ENCODE measurements at places on chromosomes 5 and 9. TPM values are rescaled to one million over a fixed set of nuclear protein-coding genes. Genes with fewer than 3 reads are reported as not detected.

The ECM2 gene
- total RNA-seq, result not detected

The SH3PXD2B gene
- 0.21 TPM for total RNA-seq

The CHSY3 gene
- not detected for total RNA-seq

The EGFLAM gene
- not detected for total RNA-seq

The MYORG gene
- total RNA-seq, result 0.65 TPM

DNA sequence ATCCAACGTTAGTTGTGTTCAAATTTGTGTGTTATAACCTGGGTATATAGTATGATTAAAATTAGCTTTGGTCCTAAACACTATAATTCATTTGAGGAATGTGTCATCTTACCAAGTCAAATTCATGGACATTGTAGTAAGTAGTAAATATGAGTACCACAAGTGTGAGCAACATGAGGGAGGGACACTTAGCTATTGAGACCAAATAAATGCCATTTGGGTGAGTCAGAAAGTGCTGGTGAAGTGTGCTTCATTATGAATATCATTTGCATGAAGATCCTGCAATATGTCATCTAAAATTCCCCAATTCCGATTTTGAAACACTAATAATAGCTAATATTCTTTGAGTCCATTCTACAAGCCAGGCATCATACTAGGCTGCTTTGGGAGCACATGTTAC lies 336.7 kb upstream of the KIF2A start:
- no peaks in the 10 kb centered on the region for H3K4me1 ChIP-seq
- H3K4me3 ChIP-seq, result no peak overlapping the region
- peaks cover 12% of the 10 kb centered on the region for H3K27me3 ChIP-seq
- H3K36me3 ChIP-seq, result no peaks in the 10 kb centered on the region
- no peak overlapping the region for H3K27ac ChIP-seq
- no peak for DNase-seq

DNA sequence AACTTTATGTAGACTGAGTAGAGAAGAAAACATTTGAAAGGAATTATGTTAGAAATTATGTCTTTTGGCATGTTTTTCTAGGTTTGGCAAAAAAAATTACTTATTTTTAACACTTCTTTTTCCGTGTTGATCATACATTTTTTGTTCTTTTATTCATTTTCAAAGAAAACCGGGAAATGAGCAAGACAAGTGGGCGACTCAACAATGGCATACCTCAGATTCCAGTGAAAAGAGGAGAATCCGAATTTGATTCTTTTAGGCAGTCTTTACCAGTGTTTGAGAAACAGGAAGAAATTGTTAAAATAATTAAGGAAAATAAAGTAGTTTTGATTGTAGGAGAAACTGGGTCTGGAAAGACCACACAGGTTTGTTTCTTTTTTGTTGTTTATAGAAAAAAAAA lies 12.9 kb downstream of the YTHDC2 start:
- peaks cover 17% of the 10 kb centered on the region for H3K4me1 ChIP-seq
- H3K27me3 ChIP-seq, result no peaks in the 10 kb centered on the region
- DNase-seq, result no peak
- no peak overlapping the region for H3K4me3 ChIP-seq
- H3K27ac ChIP-seq, result no peak overlapping the region
- H3K36me3 ChIP-seq, result peaks cover 2% of the 10 kb centered on the region

DNA sequence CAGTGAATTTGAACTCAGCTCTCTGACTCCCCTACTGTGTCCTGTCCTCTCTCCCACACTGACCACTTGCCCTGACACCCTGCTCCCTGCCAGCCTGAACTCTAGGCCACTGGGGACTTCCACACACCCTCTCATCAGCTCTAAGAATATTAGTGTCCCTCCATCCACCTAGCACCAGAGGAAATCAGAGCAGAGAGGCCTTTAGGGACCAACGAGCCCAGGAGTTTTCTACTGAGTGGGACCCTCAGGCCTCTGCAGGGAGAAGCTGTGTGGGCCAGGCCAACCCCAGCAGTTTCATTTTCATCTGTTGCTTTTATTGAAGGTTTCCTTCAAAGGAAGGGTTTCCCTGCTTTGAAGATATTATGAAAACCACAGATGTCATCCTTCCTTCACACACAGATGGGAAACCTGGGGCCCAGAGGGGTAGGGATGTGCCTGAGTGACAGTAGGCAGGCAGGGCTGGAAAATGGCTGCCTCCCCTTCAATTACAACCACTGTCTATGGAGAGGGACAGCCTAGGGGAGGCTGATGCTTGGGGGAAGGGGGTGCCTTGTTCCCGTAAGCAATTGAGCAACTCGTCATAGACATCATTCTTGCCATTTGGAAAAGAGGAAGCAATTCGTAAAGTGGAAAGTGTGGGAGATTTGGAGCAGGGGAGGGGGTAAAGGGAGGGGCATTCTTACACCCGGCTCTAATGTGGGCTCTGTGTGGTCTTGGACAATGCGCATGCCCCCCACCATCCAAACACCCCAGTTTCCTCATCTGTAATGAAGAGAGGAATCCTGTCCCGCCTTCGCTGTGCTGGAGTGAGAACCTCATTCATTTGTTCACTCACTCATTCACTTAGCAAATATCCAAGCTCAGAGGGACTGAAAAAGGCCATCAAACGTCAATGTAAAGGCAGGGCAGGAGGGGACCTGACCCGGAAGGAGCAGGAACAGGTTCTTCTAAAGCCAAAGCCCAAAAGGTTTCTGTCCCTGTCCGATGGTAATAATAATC lies 3.9 kb downstream of the GLIPR2 start:
- peak overlapping the region; percentile 99 for H3K4me3 ChIP-seq
- H3K4me1 ChIP-seq, result peaks cover 79% of the 10 kb centered on the region
- H3K27ac ChIP-seq, result peak overlapping the region; percentile 100
- peaks cover 12% of the 10 kb centered on the region for H3K36me3 ChIP-seq

DNA sequence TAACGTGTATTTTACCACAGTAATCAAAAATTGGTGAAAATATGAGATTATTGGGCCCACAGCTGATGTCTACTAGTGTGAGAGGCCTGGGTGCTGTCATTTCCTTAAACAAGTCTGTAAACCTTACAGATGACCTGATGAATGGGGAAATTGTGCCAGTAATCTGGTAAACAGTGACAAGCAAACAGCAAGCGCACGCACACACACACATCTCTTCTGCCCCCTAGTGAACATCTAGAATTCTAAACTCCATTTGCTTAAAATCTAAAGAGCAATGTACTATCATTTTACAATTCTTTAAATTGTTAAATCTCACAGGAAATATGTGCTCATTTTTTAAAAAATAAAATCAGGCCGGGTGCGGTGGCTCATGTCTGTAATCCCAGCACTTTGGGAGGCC lies 7.5 kb upstream of the RAPGEF1 start:
- DNase-seq, result no peak
- H3K4me3 ChIP-seq, result no peak overlapping the region
- no peaks in the 10 kb centered on the region for H3K27me3 ChIP-seq
- H3K4me1 ChIP-seq, result peaks cover 27% of the 10 kb centered on the region
- H3K36me3 ChIP-seq, result no peaks in the 10 kb centered on the region

DNA sequence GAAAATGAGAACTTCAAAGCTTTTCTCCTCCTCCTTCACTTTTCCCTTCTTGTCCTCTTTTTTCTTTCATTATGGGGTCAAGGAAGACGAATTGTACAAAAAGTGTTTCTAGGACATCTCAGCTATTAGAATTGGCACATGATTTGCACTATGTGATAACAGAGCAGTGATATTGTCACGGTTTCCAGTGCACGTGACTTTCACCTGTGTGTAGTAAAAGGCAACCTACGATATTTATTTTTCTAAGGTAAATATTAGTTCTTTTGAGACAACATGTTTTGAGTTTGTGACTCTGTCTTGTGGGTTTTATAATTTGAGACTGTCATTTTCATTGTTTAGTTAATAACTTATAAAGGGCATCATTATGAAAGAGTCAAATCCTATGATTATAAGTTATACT lies 213.1 kb downstream of the PSAT1 start:
- no peak overlapping the region for H3K27ac ChIP-seq
- H3K4me3 ChIP-seq, result no peak overlapping the region
- peaks cover 2% of the 10 kb centered on the region for H3K4me1 ChIP-seq
- H3K36me3 ChIP-seq, result no peaks in the 10 kb centered on the region
- H3K27me3 ChIP-seq, result no peaks in the 10 kb centered on the region
- DNase-seq, result no peak

- no peak overlapping the region for H3K4me3 ChIP-seq
- DNase-seq, result no peak
- H3K27me3 ChIP-seq, result no peaks in the 10 kb centered on the region
- peak overlapping the region; percentile 60 for H3K27ac ChIP-seq
- H3K36me3 ChIP-seq, result peaks cover 5% of the 10 kb centered on the region
These were observed 61.9 kb downstream of the EHMT1 start for GRCh38 chr9:137680444-137681358.

DNA sequence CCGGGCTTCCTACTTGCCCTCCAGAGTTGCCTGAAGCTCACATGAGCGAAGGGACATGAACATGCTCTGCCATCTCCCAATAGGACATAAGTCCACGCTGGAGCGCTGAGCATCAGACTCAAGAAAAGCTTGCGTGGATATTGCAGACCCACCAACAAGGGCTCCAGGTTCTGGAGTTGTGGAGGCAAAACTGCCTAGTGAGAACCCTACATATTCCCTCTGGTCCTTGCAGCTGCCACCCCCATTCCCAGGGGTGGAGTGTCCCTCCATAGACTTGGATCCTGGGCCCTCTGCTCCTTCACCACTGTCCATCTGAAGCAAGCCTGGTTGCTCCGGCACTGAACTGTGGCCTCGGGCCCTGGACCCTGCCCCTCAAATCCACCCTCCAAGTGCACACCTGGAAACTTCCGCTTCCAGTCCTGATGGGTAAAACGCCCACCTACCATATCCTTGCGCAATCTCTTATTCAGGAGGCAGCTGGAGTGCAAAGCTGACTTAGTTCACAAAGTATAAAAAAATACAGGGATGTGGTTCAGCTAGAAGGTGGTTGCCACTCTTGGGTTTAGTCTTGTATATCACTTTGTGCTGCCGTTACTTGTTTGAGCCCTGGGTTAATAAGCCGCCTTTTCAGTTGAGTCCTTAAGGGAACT lies 28.0 kb downstream of the HRH2 start:
- peaks cover 15% of the 10 kb centered on the region for H3K4me1 ChIP-seq
- no peak for DNase-seq
- H3K4me3 ChIP-seq, result no peak overlapping the region
- H3K36me3 ChIP-seq, result peaks cover 6% of the 10 kb centered on the region

GRCh38 chr5:146565764-146566367 lies 49.9 kb upstream of the GPR151 start:
- no peak for DNase-seq
- peak overlapping the region; percentile 12 for H3K4me3 ChIP-seq

DNA sequence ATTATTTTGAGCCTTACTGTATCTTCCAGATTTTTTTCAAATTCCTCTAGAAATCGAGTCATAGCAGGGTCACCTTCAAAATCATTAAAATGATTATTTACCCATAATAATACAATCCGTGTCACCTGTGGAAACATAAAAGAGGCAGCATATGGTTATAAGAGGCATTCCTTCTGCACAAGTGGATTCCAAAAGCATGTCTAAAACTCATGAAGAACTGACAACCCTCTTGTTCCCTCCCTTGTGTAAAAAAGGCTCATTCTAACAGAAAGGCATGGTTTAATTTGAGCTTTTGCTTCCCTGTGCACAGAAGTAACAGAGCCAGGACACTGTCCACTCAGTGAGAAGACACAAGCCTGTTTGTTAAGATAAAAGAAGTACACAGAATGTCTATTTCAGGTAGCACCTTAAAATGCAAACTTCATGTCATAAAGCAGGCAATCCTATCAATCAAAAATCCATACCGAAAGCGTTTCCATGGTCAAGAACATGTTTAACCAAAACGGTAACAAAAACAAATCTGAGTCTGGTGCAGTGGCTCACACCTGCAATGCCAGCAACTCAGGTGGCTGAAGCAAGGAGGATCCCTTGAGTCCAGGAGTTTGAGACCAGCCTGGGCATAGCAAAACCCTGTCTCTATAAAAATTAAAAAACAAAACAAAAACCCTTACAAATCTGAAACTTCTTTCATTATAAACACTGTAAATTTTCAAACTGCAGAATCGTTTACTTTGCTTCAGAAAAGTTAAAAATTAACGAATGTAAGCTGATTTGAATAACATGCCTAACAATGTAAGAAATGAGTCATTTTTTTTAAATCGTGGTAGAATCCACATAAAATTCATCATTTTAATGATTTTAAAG lies 139.3 kb downstream of the RAPGEF6 start:
- no peak overlapping the region for H3K27ac ChIP-seq
- DNase-seq, result no peak
- no peak overlapping the region for H3K4me3 ChIP-seq
- peaks cover 23% of the 10 kb centered on the region for H3K4me1 ChIP-seq

DNA sequence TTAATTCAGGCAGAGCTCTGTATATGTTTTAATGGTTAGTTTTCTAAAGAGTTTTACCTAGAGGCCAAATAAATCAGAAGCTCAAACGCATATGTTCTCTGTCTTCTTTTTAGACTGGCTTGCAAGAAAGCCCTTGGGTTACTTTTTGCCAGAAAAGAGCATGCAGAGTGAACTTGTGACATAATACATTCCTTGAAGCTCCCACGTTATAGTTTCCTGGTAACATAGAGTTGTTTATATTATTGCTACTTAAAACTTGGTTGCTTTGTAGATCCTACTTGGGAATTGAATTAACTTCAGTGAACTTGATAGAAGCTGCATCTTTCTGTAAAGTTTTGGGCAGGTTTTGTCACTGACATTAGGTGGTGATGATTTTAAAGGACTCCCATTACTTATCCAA lies 102.9 kb downstream of the C9orf152 start:
- no peaks in the 10 kb centered on the region for H3K27me3 ChIP-seq
- no peak overlapping the region for H3K27ac ChIP-seq
- H3K4me3 ChIP-seq, result no peak overlapping the region
- H3K4me1 ChIP-seq, result peaks cover 14% of the 10 kb centered on the region
- no peak for DNase-seq

DNA sequence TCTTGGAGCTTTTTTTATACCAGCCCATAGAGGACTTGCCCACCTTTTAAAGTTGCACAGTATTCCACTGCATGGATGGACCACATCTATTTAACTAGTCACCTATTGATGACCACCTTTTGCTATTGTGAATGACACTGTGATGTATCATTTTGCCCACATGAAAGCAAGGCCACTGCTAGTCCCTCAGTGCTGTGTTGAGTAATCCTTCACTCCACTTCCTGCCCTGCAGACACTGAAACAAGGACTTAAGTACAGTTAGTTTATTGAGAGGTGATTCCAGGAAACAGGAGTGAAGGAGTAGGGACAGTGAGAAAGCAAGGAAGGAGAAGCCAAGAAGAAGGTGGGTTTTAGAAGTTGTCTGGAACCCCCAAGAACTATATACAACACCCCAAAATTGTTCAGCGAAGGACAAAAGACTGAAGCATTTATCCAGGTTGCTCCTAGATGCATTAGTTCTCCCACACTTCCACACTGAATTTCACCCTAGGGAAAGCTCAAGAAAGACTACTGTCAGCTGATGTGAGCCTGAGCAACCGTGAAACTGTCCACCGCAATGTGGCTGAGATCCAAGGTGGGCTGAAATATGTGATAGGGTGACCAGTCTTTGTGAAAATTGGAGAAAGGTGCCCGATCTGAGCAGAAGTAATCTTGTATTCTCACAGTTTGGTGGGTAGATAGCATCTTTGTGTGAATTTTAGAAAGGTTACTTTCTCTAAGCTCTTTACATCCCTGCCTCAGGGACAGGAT lies 45.2 kb upstream of the ANKRD31 start:
- no peak overlapping the region for H3K4me3 ChIP-seq
- DNase-seq, result no peak
- peaks cover 2% of the 10 kb centered on the region for H3K4me1 ChIP-seq
- H3K27ac ChIP-seq, result no peak overlapping the region
- H3K27me3 ChIP-seq, result peaks cover 11% of the 10 kb centered on the region
- H3K36me3 ChIP-seq, result no peaks in the 10 kb centered on the region
